ENCODE measurements at places on chromosomes 12 and 14.

- DNase-seq = no peak
These were observed 27.3 kb upstream of the ITPK1 start for GRCh38 chr14:93142854-93143652.

GRCh38 chr14:25247609-25248008 is 197.7 kb upstream of the STXBP6 start:
- no peak for DNase-seq

DNA sequence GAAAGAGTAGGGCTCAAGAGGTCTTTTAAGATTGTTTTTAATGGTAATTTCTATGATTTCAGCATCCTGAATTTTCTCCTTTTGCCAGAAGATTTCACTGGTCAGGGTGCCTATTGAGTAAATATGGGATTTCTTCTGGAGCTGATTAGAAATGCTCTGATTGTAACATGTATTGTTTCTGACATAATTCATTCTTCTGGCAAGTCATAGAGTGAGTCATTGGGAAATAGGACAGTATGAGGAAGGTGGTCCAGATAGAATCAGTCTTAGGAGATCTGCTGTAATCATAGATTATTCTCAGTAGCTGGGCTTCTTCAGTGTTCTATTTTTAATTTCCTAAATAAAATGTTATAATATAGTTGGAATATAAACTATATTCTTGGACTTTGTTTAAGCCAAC is 182.0 kb upstream of the NAV3 start:
- DNase-seq = no peak

DNA sequence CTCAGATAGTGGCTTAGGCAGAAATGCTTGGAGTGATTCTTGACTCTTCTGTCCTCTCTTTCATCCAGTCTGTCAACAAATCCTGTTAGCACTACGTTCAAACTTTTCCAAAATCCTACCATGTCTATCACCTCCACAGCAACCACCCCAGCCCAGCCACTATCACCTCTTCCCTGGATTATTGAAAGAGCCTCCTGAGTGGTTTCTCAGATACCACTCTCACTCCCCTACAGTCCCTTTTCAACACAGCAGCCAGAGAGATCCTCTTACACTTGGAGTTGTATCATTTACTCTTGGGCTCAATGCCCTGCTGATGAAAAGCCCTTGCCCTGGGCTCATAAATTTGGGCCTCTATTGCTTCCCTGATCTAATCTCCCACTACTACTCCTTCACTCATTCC is 218.9 kb downstream of the EXOC5 start:
- DNase-seq = no peak

DNA sequence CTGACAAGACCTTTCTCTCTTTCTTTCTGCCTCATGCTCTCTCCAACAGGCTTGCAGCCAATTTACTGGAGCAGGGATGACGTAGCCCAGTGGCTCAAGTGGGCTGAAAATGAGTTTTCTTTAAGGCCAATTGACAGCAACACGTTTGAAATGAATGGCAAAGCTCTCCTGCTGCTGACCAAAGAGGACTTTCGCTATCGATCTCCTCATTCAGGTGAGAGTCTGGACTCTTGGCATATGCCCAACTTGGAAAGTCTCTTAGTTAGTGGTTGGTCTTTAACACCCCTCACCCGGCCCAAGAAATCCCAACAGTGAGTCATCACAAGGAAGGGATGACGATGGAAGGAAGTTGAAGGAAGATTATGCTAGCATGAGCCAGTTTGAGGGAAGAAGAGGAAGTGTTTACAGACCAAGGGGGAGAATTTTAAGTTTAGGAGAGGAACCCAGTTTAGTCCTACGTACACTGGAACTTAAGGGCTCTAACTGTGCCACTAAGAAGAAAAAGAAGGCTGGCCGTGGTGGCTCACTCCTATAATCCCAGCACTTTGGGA is 189.7 kb downstream of the ETV6 start:
- DNase-seq = no peak

DNA sequence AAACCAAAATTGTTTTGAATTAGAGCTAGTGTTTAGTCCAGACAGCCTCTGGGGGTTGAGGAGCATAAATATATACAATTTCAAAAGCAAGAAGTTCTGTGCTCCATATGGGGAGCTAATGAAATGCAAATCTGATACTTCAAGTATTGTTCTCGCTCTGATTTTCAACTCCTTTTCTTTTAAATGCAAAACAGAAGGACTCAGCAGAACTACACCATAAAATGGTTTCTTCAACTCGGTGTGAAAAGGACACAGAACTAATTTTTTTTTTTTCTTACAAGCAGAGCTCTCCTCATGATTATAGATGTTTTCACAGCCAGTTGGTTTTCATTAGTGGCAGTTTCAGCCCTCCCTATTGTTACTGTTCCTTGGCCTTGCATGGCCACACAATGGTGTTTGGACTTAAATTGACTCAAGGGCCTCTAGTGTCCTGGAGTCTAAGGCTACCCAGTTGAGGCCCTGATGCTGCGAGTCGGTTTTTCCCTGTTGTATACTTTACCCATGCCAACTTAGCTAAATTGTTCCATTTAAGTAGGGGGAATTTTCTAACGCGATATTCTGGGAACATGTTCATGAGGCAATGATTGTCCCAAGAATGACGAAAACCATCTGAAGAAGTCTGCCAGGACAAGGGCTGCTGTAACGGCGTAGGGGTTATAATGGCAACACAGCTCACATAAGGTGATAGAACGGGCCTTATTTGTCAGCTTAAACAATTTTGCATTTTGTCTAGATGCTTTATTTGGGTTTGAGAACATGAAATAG is 120.3 kb downstream of the GPR135 start:
- no peak for DNase-seq

DNA sequence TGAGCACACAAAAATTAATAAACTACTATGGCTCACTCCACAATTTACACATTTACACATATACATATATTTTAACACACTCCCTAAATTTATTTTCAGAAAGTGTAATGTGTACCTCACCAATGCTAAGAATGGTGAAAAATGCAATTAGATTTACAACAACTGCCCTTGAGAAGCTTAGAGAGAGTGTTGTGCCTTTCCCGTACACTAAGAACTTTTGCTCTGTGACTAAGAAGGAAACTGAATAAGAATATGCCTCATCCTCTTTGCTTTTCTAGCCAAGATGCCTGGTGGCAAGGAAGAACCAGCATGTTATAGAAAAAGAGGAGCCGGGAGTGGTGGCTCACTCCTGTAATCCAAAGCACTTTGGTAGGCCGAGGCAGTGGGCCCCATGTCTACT is 62.3 kb downstream of the SINHCAF start:
- no peak for DNase-seq

DNA sequence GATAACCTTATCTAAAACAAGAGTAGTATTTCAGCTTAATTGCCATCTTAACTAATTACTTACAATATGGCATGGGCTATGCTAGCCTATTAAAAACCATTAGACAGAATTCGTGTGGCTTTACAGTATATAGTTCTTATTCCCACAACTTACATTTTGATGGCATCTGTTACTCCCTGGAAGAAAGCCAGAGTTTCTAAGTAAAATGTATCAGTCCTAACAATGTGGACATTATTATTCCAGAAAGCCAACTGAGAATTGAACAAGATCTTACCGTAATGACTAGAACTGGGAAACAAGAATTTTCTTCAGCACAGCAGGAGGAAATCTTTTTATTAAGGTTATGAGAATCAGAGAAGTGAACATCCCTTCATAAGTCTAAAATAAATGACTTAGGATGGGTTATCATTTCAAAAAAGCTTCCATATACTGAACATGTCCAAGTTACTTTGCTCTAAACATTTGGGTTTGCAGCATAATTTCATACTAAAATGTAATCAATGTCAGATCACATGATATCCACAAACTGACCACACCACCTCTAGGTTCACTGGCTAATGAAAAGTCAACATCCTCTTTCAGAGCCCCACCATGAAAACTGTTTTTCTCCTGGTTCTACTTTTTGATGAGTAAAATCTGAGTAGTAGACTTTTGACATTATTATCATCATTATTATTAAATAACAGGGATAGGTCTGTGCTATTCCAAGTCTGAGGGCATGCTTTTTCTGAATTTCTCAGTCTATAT is 179.7 kb downstream of the SSPN start:
- peak; percentile 6 for DNase-seq

GRCh38 chr12:91561958-91562325 is 379.3 kb upstream of the DCN start:
- no peak for DNase-seq

GRCh38 chr12:54355104-54355815 is 9.0 kb downstream of the GPR84 start:
- no peak for DNase-seq

- no peak for DNase-seq
These were observed 606 bp downstream of the EP400 start for GRCh38 chr12:131950182-131950913.

GRCh38 chr12:108922918-108923317 is 43.0 kb downstream of the DAO start:
- no peak for DNase-seq

DNA sequence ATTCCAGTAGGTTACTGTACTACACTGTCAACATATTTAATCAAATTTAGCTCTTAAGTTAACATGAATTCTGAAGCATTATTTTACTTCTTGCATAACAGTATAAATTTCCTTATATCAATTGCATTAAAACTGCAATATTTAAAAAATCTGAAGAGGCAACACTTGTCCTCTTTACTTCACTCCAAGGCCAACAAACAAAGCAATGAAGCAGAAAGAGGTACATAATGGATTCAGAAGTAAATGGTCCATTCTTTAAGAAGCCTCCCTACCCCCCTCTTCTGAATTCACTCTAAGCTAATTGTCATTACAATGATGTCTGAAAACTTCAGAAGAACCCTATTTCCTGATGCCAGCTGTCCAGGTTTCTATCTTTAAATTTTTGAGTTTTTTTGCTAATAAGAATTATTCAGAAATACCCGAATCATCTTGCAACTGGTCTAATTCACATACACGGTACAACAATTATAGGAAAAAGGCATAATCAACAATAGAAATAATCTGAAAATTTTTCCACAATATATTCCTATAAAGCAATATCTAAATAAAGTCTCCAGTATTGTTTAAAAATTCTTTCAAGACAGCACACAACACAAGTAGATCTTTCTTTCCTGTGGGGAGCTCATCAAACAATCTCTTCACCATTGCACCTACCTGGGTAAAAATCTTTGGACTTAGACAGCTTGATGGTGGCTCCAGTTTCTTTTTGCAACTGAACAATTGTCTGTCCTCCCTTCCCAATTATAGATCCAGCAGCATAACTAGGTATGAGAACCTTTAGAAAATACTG is 2.9 kb downstream of the NOVA1 start:
- no peak for DNase-seq

- DNase-seq = no peak
These were observed 12.2 kb downstream of the RPS6KA5 start for GRCh38 chr14:91048265-91048664.

DNA sequence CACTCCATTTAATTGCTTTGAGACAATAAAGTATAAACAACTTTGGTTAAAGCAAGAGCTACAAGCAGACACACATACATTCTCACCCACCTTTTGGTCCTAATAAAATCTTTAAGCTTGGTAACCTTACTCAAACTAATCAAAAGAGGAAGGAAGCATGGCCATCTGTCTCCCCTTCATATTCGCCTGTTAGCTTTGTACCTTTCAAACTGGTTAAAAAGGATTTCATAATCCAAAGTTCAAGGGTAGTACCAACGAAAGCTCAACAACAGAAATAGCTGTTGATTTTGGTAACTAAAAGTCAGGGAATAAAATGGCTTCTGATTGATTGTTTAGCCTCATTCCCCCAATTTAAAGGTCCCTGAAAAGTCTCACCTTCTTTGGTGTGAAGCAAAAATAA is 456.9 kb downstream of the BCAT1 start:
- DNase-seq = no peak

DNA sequence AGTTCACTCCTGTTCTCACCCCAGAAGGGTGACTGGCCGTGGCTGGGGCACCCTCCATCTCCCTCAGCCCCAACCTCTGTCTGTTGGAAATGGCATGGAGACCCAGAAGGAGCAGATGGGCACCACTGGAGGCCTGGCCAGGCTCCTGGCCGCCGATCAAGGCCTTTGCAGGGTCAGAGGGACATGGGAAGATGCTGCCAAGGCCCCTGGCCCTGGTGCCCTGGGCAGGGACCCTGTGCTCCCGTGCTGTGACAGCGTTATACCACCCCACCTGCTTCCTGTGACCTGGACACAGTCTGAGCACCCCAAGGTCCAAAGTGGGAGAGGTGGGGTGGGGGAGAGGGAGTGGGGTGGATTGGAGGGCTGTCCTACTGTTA is 3.5 kb downstream of the INF2 start:
- DNase-seq = no peak

DNA sequence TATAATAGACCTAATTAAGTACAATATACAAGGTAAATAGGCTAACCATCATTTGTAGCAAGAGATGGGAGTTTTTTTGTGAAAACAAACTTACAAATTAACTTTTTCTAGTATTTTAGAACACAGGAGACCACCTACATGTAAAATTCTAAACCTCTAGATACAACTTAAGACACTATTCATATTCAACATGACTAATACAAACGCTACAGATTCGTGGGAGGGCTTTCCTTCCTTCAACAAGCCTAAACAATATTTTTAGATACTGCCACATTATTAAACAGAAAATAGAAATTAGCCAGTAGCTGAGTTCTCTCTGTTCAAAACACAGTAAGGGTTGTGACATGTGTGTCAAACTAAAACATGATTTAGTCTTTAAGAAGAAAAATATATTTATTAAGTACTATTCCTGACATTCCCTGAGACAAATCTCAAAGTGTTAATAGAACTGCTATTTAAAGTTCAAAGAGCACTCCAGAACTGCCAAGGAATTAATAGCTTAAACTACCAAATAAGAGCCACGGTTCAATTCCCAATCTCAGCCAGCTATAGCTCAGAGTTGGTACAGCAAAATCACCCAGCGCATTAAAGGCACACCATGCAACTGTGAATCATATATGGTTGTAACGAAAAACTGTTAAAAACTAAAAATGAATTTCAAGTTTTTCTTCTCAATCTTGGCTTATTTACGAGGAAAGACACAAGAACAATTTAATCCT is 10.7 kb downstream of the MED13L start:
- DNase-seq = no peak

- no peak for DNase-seq
These were observed 546.5 kb upstream of the ATXN7L3B start for GRCh38 chr12:73991138-73991537.

GRCh38 chr12:13559318-13559978 is 362.9 kb downstream of the EMP1 start:
- DNase-seq = no peak

DNA sequence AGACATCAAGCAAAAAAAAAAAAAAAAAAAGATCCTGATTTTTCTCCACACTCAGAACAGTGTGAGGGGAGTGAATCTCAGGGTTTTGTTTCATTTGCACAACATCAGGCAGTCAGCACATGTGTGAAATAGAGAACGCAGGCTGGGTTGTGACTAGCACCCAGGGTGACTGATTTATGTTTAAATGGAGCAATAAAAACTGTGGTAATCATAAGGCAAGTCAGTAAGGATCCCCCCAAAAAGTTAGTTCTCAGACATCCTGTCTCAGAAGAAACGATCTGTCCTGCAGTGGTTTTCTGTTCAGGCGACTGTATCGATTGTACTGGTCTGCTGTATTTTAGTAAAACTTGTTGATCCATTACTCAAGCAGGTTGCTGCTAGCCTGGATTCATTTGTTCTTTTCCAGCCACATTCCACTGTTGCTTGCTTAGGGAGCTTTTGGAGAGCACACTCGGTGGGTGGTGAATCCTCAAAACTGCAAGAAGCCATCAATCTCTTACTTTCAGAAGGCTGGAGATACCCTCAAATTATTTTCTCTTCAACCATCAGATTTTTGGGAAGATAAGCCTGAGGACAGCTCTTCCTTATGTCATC is 107.1 kb downstream of the DACT1 start:
- no peak for DNase-seq
